ENCODE measurements at places on chromosomes 3 and 15.

GRCh38 chr3:143280984-143281383 lies 161.4 kb downstream of the CHST2 start:
- no peak for DNase-seq

DNA sequence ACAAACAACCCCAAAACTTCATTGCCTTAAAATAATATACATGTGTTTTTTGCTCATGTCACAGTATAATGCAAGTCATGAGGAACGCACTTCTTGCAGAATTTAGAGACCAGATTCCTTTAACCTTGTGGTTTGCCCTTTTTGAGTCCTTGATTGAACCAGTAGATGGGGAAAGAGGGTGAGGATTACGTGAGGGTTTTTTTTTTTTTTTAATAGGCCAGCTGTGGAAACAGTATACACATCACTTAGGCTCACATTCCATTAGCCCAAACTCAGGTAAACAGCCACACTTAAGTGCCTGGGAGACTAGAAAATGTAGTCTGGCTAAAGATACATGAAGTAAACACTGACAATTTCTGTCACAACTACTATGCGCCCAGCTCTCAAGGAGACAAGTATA lies 114.9 kb upstream of the MLF1 start:
- DNase-seq: no peak

- no peak for DNase-seq
Observed at GRCh38 chr3:69484507-69485393, 98.9 kb upstream of the FRMD4B start.

GRCh38 chr15:49809894-49810609 lies 189.2 kb downstream of the DTWD1 start:
- DNase-seq: no peak

DNA sequence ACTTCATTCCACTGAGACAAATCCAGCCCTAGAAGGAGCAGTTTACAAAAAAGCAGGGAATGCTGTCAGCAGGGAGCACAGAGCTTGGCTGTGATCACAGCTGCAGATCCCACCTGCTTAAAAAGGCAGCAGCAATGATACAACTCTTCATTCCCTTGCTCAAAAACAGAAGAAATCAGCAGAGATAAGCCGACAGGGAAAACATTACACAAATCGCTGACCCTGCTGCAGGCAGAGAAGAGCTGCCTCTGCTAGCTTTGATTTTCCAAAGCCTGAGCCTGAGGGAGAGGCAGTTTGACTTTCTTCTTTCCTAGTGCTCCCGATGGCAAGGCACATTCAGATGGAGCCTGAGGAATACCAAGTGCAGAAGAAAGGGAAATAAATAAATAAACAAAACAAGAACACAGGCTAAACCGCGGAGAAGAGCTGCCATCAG lies 80.2 kb downstream of the SHQ1 start:
- DNase-seq: no peak

DNA sequence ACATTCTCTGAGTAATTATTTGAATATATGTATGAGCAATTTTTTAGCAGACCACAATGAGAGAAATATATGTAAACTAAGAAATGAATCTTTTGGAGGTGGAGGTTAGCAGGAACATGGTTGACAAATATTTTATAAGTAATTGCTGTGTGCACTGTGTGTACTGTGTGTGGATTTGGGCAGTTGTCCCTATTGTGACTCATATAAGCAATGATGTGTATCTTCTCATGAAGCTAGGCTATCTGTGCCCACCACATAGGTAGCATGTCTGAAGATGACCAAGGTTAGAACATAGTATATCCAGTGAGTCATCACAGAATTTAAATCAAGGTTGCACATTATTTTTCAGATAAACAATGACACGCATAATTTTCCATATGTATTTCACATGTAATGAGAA lies 713.9 kb upstream of the GBE1 start:
- DNase-seq: no peak

- no peak for DNase-seq
Observed at GRCh38 chr3:12541625-12542024, 3.7 kb downstream of the MKRN2OS start.

GRCh38 chr3:8739757-8740504 lies 6.3 kb downstream of the CAV3 start:
- no peak for DNase-seq

DNA sequence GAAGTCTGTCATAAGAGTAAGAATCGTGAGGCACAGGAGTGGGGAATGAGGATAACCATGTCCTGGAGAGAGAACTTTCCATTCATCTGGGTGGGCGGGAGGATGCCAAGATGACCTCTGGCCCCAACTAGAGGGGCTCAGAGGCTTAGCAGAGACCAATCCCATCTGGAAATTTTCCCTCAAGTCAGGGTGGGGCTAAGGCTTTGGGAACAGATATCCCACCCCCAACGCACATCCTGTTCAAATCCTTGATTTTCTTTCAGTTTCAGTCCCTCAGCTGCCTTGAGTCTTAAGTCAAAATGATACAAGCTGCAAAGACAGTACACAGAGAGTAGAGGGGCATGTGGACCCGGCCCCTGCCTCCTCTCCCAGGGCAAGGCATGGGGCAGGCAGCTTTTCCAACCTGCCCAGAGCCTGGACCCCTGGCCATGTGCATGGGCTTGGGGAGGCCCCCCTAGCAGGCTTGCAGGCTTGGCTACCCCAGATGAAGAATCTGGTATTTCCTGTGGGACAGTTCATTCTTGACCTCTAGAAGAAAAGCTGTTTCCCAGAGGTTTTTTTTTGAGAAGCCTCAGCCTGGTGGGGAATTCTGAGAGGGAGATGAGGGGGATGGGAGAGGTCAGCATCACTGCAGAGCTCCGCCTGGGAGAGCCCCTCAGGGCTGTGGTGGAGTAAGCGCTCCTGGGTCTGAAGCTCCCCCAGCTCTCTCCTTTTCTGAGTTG lies 109.7 kb upstream of the HACD2 start:
- no peak for DNase-seq

DNA sequence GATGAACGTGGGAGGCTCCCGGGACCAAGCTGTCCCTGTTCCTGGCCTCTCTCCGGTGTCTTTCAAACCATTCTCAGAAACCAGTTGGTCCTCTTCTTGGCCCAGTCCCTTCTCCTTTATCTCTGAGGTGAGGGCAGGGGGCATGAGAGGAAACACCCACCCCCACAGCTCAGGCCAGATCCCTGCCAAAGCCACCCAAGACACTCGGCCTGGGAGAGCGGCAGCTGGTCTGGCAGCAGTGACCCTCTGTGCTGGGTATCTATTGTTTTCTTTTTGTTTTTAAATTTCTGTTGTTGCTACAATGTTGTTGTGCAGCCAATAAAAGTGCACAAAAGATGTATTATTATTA lies 27.3 kb downstream of the ACSBG1 start:
- no peak for DNase-seq

- DNase-seq: no peak
Observed at GRCh38 chr3:72355168-72355567, 493.1 kb downstream of the SHQ1 start.

DNA sequence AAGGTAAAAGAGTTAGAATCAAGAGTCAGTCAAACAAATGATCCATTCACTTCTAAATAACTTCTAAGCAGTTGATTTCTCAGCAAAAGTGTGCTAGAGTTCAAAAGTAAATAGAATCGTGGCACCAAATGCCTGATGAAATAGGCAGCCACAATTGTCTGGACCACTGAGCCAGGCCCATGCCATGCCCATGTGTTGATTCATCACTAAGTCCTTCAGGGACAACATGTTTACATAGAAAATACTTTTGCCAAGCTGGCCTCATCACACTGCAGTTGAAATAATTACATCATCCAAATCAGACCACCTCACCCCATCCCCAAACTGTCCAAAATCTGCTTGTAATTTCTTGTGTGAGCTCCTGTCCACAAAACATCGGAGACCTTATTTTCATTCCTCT lies 216.3 kb downstream of the IGSF11 start:
- DNase-seq: peak; percentile 21

DNA sequence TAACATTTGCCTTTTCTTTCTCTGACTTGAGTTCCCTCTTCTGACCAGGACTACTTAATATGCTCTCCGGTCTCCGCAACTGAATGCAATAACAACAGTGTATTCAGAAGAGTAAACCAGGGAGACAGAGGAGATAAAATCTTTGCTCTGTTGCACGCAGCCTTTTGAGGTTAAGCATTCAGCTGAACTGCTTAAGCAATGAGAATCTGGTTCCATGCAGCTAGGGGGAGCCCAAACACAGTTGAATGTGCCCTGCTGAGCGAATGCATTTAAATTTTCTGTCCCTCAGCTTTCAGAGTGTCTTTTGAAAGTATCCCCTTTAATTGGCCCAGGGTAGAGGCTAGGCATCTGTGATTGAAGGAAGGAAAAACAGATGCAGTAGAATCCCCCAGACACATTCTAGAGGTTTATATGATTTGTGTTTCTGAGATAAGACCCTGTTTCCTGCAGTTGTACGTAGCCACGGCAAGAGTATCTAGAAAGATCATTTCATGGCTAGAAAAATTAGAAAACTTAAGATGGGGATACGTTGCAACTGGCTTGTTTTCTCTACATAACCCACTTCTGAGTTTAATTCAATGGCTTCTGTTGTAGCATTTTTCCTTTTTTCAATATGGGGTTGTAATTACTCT lies 309.6 kb downstream of the TUSC7 start:
- peak; percentile 56 for DNase-seq

GRCh38 chr3:19947549-19948225 lies 790 bp downstream of the RAB5A start:
- DNase-seq: peak; percentile 20

DNA sequence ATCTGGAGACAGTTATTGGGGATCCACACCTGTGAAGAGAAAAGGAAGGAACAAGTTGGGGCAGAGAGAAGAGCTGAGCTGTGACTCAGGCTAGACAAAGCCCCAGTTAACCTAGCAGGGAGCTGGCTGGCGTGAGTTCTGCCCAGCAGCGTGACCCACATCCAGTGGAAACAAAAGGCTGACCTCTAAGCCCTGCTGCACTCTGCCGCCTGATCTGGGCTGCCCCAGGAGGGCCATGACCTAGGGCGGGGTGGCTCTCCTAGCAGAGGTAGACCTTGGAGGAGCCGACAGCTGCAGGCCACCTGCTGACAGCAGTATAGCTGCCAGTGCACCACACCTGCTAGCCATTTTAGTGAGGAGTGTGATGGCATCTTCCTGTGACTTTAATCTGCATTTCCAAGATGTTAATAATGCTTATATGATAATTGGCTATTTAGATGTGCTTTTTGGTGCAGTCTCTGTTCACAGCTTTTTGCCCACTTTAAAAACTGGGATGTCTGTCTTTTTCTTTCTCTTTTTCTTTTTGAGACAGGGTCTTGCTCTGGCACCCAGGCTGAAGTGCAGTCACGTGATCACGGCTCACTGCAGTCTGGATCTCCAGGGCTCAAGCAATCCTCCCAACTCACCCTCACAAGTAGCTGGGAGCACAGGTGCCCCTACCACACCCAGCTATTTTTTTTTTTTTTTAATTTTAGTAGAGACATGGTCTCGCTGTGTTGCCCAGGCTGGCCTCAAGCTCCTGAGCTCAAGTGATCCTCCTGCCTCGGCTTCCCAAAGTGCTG lies 78.1 kb downstream of the LSM3 start:
- no peak for DNase-seq

GRCh38 chr3:141091426-141091825 lies 40.3 kb downstream of the SPSB4 start:
- no peak for DNase-seq

GRCh38 chr3:55270976-55271375 lies 216.1 kb downstream of the WNT5A start:
- DNase-seq: no peak

DNA sequence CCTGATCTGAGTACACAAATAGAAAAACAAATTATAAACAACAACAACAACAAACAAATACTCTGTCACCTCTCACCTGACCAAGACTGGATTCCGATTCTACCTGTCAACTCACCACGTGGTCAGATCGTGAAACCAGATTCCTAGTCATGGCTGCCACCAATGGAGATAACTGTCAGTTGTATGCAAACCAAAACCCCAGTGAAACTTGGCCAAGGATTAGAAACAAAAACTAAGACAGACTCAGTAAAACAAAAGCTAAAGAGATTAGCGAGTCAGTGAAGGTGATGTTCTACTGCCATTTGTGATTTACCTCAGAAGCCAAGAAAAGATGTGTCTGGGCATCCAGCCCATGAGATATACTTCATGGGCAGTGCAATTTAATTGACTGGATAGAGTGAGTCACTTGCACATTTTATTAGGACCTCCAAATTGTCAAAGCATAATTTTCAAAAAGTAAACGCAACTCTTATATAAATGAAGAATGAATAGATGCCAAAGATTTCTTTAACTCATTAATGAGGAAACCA lies 31.1 kb downstream of the PHLDB2 start:
- no peak for DNase-seq

GRCh38 chr3:160099834-160100233 lies 111.2 kb downstream of the IL12A start:
- DNase-seq: no peak

- DNase-seq: peak; percentile 54
Observed at GRCh38 chr15:52653431-52653964, 25.7 kb downstream of the ATOSA start.

GRCh38 chr15:92149029-92149428 lies 244.7 kb upstream of the ST8SIA2 start:
- DNase-seq: peak; percentile 18

- no peak for DNase-seq
Observed at GRCh38 chr15:93150910-93151881, 62.2 kb upstream of the RGMA start.

DNA sequence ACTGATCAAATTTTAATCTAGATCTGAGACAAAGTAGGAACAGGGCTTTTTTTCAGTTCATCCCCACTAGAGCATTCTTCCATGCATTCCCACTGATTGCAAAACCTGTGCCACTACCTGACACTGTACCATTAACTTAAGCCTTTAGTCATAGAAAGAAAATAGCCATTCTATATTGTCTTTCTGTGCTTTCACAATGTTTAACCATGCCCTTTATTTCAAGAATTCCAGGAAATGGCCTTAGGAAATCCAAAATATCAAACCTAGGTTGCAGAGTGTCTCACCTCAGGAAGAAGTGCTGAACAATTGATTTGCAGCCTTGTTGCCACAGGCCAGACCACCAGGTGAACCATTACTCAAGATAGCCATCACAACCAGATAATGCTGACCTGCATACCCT lies 56.2 kb upstream of the TGFBR2 start:
- no peak for DNase-seq

- peak; percentile 65 for DNase-seq
Observed at GRCh38 chr3:9778143-9779074, 8.7 kb upstream of the CAMK1 start.

GRCh38 chr3:197858133-197858532 lies 67.1 kb downstream of the LRCH3 start:
- DNase-seq: no peak

- no peak for DNase-seq
Observed at GRCh38 chr3:181183764-181184163, 194.2 kb upstream of the DNAJC19 start.

DNA sequence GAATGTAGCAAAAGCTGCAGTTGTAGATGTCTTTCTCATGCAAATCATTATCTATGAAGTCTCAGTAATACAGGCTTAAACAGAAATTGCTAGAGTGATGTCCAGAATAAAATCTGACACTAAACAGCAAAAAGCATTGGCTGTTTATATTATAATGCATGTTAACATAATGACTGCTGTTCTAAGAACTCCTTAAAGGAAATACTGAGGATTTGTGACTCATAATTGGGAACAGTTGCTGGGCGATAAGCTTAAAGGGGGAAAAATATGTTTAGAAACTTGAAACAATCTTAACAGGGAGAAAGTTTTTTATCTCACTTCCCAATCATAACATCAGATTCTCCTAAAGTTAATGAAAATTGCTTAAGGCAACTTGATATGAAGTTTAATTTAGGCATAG lies 17.5 kb downstream of the TIPARP start:
- no peak for DNase-seq

GRCh38 chr3:5846261-5846660 lies 658.8 kb downstream of the EDEM1 start:
- no peak for DNase-seq
